ENCODE measurements at places on chromosomes 12 and 14. TPM values are rescaled to one million over a fixed set of nuclear protein-coding genes. Genes with fewer than 3 reads are reported as not detected.
A peak's percentile ranks its signal among the peaks of the same experiment; 100 is the strongest.

SRRM4 gene
- total RNA-seq: not detected

- H3K4me3 ChIP-seq: peak overlapping the region; percentile 42
- H3K4me1 ChIP-seq: peaks cover 16% of the 10 kb centered on the region
- H3K27ac ChIP-seq: no peak overlapping the region
- no peaks in the 10 kb centered on the region for H3K36me3 ChIP-seq
- peak; percentile 81 for DNase-seq
Measured at GRCh38 chr12:49296836-49297694, 2.1 kb downstream of the PRPH start.

GRCh38 chr12:114499338-114499737 lies 93.4 kb upstream of the TBX5 start:
- no peak overlapping the region for H3K4me3 ChIP-seq
- no peaks in the 10 kb centered on the region for H3K36me3 ChIP-seq

DNA sequence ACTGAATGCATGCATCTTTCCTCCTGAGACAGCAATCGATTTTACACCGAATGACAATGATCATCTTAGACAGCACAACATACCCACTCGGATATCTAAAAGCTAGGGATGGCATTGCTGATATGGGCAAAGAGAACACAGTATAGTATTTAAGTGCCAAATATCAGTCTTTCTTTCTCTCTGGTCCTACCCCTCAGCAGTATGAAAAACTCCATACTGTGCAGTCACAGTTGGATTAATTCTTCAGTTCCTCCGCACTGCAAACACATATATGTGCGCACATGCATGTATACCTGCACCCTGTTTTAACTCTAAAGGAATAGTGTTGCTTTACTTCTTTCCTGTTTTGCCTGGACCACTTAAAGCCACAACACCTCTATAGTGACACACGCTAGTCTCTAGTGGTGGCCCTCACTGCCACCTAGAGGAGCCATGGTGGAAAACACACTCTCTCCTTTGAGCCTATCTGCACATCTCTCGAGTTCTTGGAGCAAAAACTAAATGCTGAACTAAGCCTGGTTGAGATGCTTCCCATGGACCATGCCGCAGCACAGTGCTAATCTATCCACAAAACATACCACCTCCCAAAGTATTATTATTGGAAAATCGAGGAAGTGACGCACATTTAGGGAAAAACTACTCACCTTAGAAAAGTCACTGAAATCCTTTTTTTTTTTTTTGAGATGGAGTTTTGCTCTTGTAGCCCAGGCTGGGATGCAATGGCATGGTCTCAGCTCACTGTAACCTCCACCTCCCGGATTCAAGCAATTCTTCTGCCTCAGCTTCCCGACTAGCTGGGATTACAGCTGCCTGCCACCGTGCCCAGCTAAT lies 11.9 kb downstream of the TMEM52B start:
- peak; percentile 78 for DNase-seq
- no peak overlapping the region for H3K27ac ChIP-seq
- H3K4me1 ChIP-seq: no peaks in the 10 kb centered on the region

DNA sequence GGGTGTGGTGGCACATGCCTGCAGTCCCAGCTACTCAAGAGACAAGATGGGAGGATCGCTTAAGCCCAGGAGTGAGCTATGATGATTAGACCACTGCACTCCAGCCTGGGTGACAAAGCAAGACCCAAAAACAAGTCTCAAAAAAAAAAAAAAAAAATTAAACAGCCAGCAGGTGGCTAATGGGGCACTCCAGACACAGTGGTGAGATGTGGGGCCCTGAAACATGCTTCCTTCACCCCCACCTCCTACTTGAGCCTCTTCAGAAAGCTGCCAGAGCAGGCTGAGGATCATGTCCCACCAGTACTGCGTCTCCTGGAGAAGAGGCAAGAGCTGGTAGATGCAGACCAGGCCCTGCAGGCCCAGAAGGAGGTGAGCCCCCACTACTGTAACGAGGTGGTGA lies 2.1 kb downstream of the CFAP73 start:
- no peak overlapping the region for H3K27ac ChIP-seq
- no peaks in the 10 kb centered on the region for H3K36me3 ChIP-seq
- no peaks in the 10 kb centered on the region for H3K27me3 ChIP-seq
- no peak overlapping the region for H3K4me3 ChIP-seq
- no peak for DNase-seq

- H3K27ac ChIP-seq: no peak overlapping the region
- no peak for DNase-seq
- no peaks in the 10 kb centered on the region for H3K36me3 ChIP-seq
- no peaks in the 10 kb centered on the region for H3K4me1 ChIP-seq
- H3K4me3 ChIP-seq: no peak overlapping the region
Measured at GRCh38 chr12:28629691-28630090, 439.4 kb downstream of the CCDC91 start.

GRCh38 chr14:101711041-101711856 lies 50.3 kb upstream of the PPP2R5C start:
- H3K27ac ChIP-seq: no peak overlapping the region
- no peaks in the 10 kb centered on the region for H3K36me3 ChIP-seq
- H3K4me1 ChIP-seq: peaks cover 10% of the 10 kb centered on the region
- peaks cover 3% of the 10 kb centered on the region for H3K27me3 ChIP-seq

DNA sequence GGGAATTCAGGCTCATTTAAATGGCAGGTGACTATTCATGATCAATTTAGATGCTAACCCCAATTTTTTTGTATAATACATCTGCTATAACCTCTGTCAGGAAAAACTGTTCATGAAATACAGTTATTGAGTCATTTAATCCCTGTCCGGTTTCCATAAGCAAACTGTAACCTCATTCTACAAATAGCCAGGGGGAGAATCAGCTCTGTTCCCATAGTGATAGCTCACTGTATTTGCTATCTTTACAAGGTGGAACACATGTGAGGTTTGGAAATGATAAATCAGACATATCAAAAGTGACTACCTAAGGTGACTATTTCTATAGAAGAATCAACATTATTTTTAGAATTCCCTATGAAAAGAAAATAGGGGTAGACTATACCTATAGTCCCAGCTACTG lies 38.6 kb upstream of the VPS33A start:
- no peaks in the 10 kb centered on the region for H3K36me3 ChIP-seq
- no peak for DNase-seq
- no peaks in the 10 kb centered on the region for H3K27me3 ChIP-seq

BICDL1 gene
- total RNA-seq: 57.6 TPM

- no peak overlapping the region for H3K4me3 ChIP-seq
- no peaks in the 10 kb centered on the region for H3K36me3 ChIP-seq
- H3K27ac ChIP-seq: no peak overlapping the region
- H3K4me1 ChIP-seq: no peaks in the 10 kb centered on the region
Measured at GRCh38 chr12:114318984-114319383, 87.0 kb downstream of the TBX5 start.

OR6C2 gene
- total RNA-seq: not detected

DNA sequence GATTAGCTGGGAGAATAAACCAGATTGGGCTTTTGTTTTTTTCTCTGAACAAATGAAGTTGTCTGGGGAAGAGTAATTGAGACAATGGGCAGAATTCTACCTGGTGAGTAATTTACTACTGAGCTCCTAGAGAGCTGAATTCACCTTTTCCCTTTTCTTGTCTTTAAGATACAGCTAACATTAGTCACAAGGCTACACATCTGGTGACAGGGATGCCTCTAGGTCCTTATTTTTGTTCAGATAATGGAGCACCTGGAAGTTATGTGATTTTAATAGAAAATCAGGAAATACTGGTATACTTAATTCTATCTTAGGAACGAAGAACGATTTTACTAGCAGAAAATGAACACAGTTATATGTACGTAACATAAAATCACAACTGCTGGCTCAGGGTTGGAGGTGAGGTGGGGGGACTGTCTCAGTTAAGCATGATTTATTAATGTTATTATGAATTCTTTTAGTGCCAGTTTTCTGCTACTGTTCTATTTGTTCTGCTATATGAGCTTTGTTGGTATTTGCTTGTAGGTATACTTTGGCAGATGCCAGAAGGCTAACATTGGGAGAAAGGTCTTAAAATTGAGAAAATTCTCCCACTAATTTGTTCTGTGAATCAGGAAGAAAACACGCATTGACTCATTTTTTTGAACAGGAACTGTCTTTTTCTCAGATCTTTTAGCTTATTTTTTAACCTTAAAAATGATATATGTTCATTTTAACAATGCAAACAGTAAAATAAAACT lies 482.7 kb upstream of the RGS6 start:
- H3K4me3 ChIP-seq: no peak overlapping the region
- no peaks in the 10 kb centered on the region for H3K36me3 ChIP-seq
- H3K27ac ChIP-seq: no peak overlapping the region

DNA sequence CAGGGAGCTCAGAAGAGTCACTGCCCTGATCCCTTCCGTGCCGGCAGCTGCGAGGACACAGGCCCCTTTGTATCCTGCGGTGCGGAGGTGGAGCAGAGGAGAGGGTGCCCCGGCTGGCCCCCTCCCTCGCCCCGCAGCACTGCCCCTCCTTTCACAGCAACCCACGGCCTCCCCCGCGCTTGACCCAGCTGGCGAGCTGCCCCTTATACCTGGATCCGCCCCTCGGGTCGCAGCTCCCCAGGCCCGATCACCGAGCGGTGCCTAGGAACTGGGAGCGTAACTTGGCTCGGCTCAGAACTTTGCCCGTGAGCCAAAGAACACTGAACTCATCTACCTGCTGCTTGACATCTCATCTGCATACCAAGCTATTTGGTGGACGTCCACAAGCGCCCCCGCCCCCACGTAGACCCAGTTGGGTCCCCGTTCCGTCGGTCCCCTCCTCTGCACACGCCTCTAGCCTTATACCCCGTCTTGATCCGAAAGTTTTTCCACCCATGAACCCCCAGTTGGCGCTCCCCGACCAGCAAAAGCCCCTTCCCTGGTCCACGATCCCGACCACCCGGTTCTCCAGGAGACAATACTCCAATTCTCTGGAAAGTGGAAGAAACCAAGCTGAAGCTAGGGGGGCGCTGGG lies 697 bp upstream of the DNAJC14 start:
- H3K27ac ChIP-seq: peak overlapping the region; percentile 34
- no peaks in the 10 kb centered on the region for H3K27me3 ChIP-seq
- H3K4me1 ChIP-seq: peaks cover 40% of the 10 kb centered on the region
- peak; percentile 64 for DNase-seq
- H3K4me3 ChIP-seq: peak overlapping the region; percentile 100

ASB8 gene
- 42.7 TPM for total RNA-seq

- no peaks in the 10 kb centered on the region for H3K27me3 ChIP-seq
- no peaks in the 10 kb centered on the region for H3K36me3 ChIP-seq
- no peak overlapping the region for H3K27ac ChIP-seq
- H3K4me1 ChIP-seq: no peaks in the 10 kb centered on the region
- H3K4me3 ChIP-seq: no peak overlapping the region
Measured at GRCh38 chr12:128245121-128245520, 21.8 kb upstream of the TMEM132C start.

DNA sequence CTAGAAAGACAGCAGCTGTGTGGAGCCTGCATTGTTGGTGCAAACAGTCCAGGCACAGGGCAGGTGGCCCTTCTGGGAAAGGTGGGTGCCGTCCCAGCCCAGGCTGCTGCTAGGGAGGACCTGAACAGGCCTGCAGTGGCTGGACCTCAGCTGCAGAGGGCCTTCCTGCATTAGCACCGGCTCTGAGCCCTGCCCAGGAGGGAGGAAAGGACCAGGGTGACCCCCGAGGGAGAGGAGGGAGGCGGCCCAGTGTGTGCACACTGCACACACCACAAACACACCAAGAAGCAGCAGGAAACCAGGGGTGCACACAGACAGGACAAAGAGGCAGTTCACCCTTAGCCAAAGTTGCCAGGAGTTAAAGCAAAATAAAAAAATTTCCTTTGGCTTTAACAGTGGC lies 8.0 kb upstream of the PGAM5 start:
- no peaks in the 10 kb centered on the region for H3K27me3 ChIP-seq
- H3K4me3 ChIP-seq: no peak overlapping the region
- no peak overlapping the region for H3K27ac ChIP-seq
- no peak for DNase-seq
- peaks cover 26% of the 10 kb centered on the region for H3K36me3 ChIP-seq

CEP128 gene
- 28.3 TPM for total RNA-seq

DNA sequence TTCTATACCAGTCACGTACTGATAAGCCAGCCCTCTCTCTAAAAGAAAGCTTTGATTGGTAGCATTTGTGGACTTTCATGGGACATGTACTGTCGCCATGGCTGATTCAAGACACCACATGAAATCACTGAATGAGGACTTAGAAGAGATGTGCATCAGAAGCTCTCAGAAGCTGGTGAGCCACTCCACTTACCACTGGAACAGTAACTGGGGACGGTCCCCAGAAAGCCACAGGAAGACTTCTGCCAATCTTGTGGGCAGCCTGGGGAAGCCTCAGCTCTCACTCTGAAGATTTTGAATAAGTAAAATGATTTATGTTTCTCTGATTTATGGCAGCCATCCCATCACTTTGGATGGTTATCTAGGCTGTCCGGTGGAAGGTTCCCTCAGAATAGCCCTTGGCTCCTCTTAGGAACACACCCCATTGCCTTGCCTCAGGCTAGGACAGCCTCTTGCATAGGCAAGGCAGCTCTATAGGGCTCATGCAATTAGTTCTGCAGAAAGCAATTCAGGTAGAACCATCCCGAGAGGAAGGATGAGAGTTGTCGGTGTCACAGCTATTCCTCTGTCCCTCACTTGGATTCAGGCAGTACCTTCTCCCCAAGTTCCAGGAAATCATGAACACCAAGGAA lies 9.8 kb downstream of the DHRS1 start:
- peaks cover 12% of the 10 kb centered on the region for H3K36me3 ChIP-seq
- no peaks in the 10 kb centered on the region for H3K27me3 ChIP-seq
- H3K4me3 ChIP-seq: no peak overlapping the region
- DNase-seq: no peak
- no peak overlapping the region for H3K27ac ChIP-seq
- no peaks in the 10 kb centered on the region for H3K4me1 ChIP-seq

DNA sequence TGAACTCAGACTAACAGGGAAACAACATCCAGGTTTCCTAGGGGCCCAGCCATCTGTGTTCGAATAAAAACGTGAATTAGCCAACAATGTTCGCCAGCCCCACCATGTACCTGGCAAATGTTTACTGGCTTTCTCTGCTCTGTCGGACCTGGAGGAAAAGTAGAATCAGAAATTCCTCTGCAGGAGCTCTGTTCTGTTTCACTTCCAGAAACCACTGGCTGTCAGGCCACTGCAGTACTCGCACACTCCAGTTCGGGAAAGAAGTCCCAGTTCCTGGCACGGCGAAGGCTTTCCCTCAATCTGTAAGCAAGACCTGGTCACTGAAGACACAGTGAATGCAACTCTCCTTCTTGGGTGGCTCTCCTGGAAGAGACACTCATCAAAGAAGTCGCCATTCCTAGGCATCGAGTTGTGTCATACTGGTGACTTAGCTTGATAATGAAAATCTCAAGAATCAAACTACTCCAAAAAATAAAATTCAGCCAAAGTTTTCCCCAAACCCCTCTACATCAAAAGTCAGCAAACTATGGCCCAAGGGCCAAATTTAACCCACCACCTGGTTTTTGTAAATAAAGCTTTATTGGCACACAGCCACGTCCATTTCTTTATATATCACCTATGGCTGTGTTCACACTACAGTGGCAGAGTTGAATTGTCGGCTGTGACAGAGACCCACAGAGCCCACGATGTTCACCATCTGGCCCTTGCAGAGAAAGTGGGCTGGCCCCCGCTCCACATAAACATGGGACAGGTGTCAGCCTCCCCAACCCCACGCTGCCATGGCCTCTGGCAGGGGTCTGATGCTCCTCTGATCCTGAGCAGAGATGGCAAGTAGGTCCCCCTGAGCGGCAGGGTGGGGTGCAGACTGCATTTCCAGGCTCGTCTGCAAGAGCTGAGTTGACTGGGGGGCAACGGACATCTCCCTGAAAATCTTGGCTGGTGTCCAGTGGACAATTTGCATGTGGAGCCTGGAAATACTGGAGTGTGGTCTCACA lies 189.2 kb upstream of the DIO3 start:
- no peak for DNase-seq
- H3K4me3 ChIP-seq: no peak overlapping the region
- H3K27ac ChIP-seq: no peak overlapping the region
- no peaks in the 10 kb centered on the region for H3K27me3 ChIP-seq
- H3K4me1 ChIP-seq: no peaks in the 10 kb centered on the region
